Activated CD8-positive, alpha-beta T cell treated with anti-CD3 and anti-CD28 coated beads for 36 hours (primary cell): ENCODE measurements at places on chromosomes 2 and 18.

GRCh38 chr2:33336036-33336625, 140.3 kb upstream of the RASGRP3 start:
- no peak for DNase-seq

DNA sequence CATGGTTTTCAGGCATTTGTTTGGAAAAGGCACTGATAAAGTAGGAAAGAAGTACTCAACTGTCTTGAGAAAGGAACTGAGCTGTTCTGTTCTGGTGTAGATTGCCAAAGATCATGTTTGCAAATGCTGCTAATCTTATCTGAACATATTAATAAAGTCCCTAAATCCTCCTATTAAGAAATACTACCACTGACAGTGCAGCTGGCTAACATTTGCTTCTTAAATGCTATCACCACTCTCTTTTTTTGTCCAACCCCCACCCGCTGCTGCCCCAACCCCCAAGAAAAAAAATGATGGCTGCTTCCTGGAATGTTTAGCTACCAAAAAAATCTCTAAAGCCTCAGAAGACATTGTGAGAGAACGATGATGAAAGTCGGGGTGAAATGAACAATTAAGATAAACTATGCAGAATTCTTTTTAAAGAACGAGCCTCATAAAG, 130.7 kb downstream of the CCBE1 start:
- no peak for DNase-seq

DNA sequence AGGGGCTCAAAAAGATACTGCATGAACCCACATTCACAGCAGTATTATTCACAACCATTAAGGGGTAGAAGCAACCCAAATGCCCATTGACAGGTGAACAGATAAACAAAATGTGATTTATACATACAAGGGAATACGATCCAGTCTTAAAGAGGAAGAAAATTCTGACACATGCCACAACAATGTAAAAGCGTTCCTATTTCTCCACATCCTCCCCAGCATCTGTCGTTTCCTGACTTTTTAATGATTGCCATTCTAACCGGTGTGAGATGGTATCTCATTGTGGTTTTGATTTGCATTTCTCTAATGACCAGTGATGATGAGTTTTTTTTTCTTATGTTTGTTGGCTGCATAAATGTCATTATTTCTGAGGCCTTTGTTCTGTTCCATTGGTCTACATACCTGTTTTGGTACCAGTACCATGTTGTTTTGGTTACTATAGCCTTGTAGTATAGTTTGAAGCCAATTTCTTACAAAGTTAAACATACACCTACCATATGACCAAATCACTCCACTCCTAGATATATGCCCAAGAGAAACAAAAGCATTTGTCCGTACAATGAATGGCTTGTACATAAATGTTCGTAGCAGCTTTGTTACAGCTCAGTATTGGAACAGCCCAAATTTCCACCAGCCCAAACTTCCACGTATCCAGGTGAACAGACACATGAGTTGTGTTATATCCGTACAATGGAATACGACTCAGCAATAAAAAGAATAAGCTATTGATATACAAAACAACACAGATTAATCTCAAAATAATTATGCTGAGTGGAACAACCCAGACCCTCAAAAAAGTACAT, 85.1 kb downstream of the TMEM131 start:
- no peak for DNase-seq

DNA sequence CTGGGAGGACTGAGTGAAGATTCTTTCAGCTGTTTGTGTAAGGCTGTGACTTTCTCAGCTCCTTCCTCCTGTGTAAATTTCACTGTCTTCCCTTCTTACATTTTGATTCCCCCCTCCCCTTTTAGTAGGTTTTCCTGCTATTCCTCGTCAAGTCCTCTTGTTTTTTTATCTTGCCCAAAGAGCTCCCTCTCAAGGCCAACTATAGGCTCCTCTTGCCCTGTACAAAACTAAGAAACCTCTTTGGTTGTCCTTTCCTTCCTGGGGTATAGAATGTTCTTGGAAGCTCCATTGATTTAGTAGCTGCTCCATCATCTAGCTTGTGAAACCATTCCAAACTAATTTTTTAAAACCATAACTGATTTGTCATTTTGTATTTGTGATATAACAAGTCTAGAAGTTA, 7.3 kb downstream of the CCDC121 start:
- DNase-seq: no peak

GRCh38 chr2:232315049-232315922, 63.3 kb upstream of the ALPP start:
- DNase-seq: peak; percentile 91
